ENCODE measurements at places on chromosomes 7 and 10.

GRCh38 chr7:148156233-148156632, 434.3 kb upstream of the C7orf33 start:
- no peak for DNase-seq

- peak; percentile 64 for DNase-seq
Observed at GRCh38 chr10:60943316-60944057, 498 bp downstream of the RHOBTB1 start.

DNA sequence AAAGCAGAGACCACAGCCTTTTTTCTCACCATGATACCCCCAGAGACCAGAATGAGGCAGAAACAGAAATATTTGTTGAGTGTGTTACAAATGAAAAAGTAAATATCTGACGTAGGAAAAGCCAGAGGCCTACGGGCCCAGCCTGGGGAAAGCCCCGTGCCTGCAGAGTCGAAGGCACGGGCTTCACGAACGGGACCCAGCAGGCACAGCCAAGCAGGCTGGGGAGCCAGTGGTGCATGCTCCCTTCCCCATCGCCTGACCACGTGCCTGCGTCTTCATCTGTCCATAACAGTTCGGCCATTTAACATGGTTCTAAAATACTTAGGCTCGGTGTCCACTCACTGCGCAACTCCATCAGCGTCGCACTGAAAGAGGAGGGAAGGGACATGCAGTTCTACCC, 50.8 kb downstream of the SLIT1 start:
- DNase-seq, result no peak

GRCh38 chr10:110893559-110894179, 21.9 kb downstream of the PDCD4 start:
- no peak for DNase-seq

DNA sequence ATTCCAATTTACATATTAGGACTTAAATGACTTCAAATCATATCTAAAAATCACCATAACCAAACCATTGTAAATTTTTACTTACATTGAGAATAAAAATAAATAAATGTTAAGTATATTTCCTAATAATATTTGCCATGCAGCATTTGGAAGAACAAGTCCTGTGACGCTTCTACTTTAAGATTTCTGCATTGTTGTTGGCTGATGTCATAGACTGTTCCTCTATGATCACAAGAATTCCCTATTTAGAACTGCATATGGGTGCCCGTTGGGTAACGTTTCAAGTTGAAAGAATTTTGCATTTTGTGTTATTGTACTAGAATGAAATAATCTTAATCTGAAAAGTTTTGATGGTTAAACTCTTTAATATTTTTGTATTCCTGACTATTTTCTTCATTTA, 5.1 kb upstream of the ITGB1 start:
- DNase-seq, result no peak

GRCh38 chr10:100713859-100714565, 31.4 kb upstream of the PAX2 start:
- no peak for DNase-seq

DNA sequence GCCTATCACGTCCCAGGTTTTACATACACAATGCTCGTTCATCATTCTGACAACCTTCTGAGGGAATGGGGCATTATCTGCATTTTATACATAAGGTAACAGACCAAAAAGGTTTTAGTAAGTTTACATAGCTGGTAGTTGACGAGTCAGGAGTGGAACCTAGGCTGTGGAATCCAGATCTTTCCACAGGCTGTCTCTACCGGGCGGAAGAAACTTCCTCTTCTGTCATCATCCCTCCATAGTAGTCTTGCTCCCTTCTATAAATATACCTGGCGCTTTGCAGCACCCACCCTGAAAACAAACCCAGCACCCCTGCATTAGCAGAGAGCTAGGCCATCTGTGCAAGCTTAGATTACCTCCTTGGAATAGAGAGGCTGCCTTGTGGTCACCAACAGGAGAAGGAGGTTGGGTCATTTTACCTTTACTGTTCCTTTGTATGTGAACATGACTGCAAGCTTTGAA, 1.3 kb downstream of the TSPAN13 start:
- DNase-seq, result no peak

GRCh38 chr7:94940241-94940640, 32.8 kb downstream of the PPP1R9A start:
- DNase-seq, result no peak

DNA sequence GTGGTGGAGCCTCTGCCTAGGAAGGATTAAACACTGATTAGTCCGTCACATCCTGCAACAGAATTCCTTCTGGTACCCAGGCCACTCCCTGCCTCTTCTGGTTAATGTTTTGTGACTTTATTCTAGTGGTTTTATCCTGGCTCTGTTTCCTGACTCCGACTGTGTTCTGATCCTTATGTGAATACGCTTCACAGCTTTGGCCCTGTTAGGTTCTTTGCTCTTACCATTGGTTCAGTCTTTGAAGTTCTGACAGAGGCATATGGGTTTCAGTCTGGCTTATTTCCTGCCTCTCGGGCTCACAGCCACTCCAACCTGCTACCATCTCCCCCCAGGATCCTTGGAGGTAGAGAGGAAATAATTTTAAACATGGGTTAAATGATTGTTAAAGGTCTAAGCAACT, 23.2 kb upstream of the FGL2 start:
- DNase-seq, result no peak

All from posterior cingulate gyrus (tissue), 11 donors.